ENCODE measurements at places on chromosomes 7 and 10. TPM values are rescaled to one million over a fixed set of nuclear protein-coding genes. Genes with fewer than 3 reads are reported as not detected.
A peak's percentile ranks its signal among the peaks of the same experiment; 100 is the strongest.

Gene LIPK
- not detected for total RNA-seq

Gene TRDMT1
- total RNA-seq, result 11.9 TPM

Gene LBX1
- 0.08 TPM for total RNA-seq

GRCh38 chr7:150973571-150974451, 4.3 kb downstream of the KCNH2 start:
- DNase-seq, result no peak

GRCh38 chr10:116888380-116889055, 39.2 kb downstream of the ENO4 start:
- peak; percentile 82 for DNase-seq

DNA sequence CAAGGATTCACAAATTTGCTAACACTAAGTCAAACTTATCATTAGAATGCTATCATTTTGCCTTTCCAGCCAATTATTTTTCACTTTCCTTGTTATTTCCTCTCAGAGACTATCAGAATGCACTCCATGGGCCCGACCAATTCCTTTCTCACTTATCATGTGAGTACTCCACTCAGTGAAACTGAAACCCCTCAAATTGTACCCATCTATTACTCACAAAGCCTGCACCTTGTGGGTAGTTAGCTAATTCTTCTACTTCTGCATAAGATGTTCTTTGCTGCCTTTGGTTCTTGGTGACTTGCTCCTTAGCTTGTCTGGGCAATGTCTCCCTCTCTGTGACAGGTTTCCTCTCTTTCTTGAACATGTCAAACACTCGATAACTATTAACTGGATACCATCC, 35.2 kb upstream of the MBL2 start:
- DNase-seq, result no peak

GRCh38 chr7:48299580-48300169, 128.4 kb downstream of the ABCA13 start:
- peak; percentile 72 for DNase-seq

DNA sequence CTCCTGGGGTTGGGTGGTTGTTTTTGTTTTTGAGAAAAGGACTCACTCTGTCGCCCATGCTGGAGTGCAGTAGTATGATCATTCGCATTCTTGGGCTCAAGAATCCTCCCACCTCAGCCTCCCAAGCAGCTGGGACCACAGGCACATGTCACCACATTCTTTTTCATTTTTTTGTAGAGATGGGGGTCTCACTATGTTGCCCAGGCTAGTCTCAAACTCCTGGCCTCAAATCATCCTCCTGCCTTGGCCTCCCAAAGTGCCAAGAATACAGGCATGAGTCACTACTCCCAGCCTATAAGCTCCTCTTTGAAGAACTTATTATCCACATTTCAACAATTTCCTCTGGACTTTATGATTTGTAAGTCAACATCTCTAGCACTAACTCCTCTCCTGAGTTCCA, 102.7 kb downstream of the KMT2C start:
- DNase-seq, result no peak

- no peak for DNase-seq
Observed at GRCh38 chr7:155733582-155734444, 78.5 kb downstream of the SHH start.

- no peak for DNase-seq
Observed at GRCh38 chr7:50262916-50263690, 41.4 kb upstream of the IKZF1 start.
